Occipital lobe (tissue), 3 donors: ENCODE measurements at places on chromosomes 12 and 14. TPM values are rescaled to one million over a fixed set of nuclear protein-coding genes. Genes with fewer than 3 reads are reported as not detected.

Gene SLC17A8
- total RNA-seq: 1.2 TPM

Gene SERPINA5
- 0.16 TPM for total RNA-seq

Gene AKAP3
- total RNA-seq: 2.7 TPM

Gene KLRK1
- total RNA-seq: not detected

Gene TMEM19
- total RNA-seq: 68.5 TPM

Gene PLCZ1
- not detected for total RNA-seq

Gene COQ6
- total RNA-seq: 23.9 TPM

Gene KRT85
- total RNA-seq: not detected

Gene B4GALNT1
- total RNA-seq: 45.2 TPM

Gene OASL
- 0.16 TPM for total RNA-seq

Gene PMCH
- total RNA-seq: not detected

Gene RERG
- 2.2 TPM for total RNA-seq

Gene CCDC92
- 15.0 TPM for total RNA-seq

Gene GLT1D1
- 8.9 TPM for total RNA-seq

Gene VPS29
- total RNA-seq: 108 TPM

Gene PTGR2
- 8.3 TPM for total RNA-seq
